ENCODE measurements at places on chromosomes 13 and 19.
A peak's percentile ranks its signal among the peaks of the same experiment; 100 is the strongest.

DNA sequence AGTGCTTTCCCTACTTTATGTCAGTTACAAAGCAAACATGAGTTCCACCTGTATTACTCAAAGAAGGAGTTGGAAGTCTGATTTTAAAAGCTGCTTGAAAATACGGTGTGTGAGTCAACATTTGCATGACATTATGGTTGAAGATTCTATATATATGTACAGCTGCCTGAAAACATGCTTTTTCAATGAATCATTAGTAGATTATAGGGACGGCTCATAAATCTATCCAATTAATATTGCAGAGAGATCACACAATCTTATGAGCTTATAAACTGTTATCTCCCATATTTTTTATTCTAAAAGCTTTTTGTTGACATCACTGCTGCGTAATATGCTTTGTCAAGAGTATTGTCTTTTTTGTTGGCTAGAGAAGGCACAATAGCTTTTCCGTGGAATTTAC, 873.8 kb downstream of the SLITRK6 start:
- no peaks in the 10 kb centered on the region for H3K4me1 ChIP-seq
- H3K27ac ChIP-seq: no peak overlapping the region
- H3K36me3 ChIP-seq: no peaks in the 10 kb centered on the region
- no peak overlapping the region for H3K4me3 ChIP-seq
- no peak for DNase-seq

GRCh38 chr13:23673354-23673753, 103.1 kb downstream of the TNFRSF19 start:
- H3K36me3 ChIP-seq: no peaks in the 10 kb centered on the region
- H3K4me1 ChIP-seq: no peaks in the 10 kb centered on the region
- peaks cover 8% of the 10 kb centered on the region for H3K27me3 ChIP-seq
- no peak for DNase-seq
- H3K4me3 ChIP-seq: no peak overlapping the region

- no peaks in the 10 kb centered on the region for H3K36me3 ChIP-seq
- no peak for DNase-seq
- H3K4me1 ChIP-seq: no peaks in the 10 kb centered on the region
- H3K4me3 ChIP-seq: no peak overlapping the region
- H3K27me3 ChIP-seq: no peaks in the 10 kb centered on the region
These were observed 872.0 kb upstream of the GPC6 start for GRCh38 chr13:92354583-92354982.

GRCh38 chr13:77225946-77226345, 100.9 kb downstream of the MYCBP2 start:
- no peak for DNase-seq
- H3K27me3 ChIP-seq: no peaks in the 10 kb centered on the region
- no peak overlapping the region for H3K4me3 ChIP-seq
- peaks cover 25% of the 10 kb centered on the region for H3K4me1 ChIP-seq
- H3K36me3 ChIP-seq: peaks cover 25% of the 10 kb centered on the region

DNA sequence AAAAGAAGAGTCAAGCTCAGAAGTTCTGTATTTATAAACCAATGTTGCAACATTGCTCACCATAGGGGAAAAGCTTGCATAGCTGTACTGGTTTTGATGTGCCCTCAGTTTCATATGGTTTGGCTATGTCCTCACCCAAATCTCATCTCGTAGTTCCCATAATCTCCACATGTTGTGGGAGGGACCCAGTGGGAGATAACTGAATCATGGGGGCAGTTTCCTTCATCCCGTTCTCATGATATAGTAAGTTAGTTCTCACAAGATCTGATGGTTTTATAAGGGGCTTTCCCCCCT, 73.9 kb downstream of the TNFRSF19 start:
- H3K36me3 ChIP-seq: no peaks in the 10 kb centered on the region
- H3K4me1 ChIP-seq: no peaks in the 10 kb centered on the region
- peaks cover 8% of the 10 kb centered on the region for H3K27me3 ChIP-seq
- H3K4me3 ChIP-seq: no peak overlapping the region
- DNase-seq: no peak

DNA sequence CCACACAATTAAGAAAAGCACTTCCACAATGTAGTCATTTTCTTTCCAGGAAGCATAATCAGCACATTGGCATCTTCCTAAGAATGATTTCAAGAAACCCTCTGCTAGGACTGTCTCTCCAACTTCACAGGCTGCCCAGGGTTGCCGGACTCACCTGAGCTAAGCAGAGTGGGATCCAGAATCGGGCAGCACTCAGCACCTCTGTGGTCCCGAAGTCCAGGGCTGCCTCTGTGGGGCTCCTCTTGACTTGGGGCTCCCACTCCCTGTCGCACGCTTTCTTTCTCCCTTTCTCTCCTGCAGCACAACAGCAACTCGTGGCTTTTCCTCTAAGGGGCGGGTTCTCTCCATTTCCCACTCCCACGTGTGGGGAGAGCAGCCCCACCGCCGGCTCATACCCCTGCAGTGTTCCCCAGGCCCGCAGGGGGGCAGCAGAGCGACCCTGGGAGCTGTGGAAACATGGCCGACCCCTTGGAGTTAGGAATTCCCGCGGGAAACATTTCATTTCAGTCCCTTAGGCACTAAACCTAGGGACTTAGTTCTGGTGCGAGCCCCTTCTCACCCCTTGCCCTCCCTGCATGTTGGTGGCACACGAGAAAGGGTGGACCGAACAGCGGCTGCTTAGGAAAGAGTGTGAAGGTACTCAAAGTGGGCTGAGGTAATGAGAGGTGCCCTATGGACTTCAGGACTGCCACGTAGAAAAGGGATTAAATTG, at the start of gene TMEM272:
Gene TMEM272, minus strand, starts transcription at position 316 of the 712 bp plus-strand sequence. CDS start 6,647 bp downstream, outside the sequence.
- peaks cover 2% of the 10 kb centered on the region for H3K27me3 ChIP-seq
- peaks cover 16% of the 10 kb centered on the region for H3K4me1 ChIP-seq
- no peaks in the 10 kb centered on the region for H3K36me3 ChIP-seq
- H3K27ac ChIP-seq: no peak within 1 kb of the TSS
- DNase-seq: peak; percentile 78
- H3K4me3 ChIP-seq: peak within 1 kb of the TSS; percentile 57

DNA sequence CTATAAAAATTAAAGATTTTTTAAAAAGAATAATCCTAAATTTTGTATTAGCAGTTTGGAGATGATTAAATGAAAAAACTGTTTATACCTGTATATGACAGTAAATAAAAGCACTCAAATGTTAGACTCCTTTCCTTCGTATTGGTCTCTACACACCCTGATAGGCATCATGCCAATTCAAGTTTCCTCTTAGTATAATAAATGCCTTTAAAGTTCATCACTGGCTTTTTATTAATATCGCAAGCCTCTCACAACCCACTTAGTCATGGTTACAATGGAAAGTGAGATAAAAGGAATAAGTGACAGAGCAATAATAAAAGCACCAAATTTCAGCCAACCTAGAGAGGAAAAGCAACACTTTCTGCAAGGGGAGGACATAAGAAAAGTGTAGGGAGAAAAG, 102.2 kb downstream of the PIBF1 start:
- H3K36me3 ChIP-seq: peaks cover 39% of the 10 kb centered on the region
- no peak overlapping the region for H3K4me3 ChIP-seq
- H3K27me3 ChIP-seq: no peaks in the 10 kb centered on the region
- H3K4me1 ChIP-seq: no peaks in the 10 kb centered on the region
- H3K27ac ChIP-seq: no peak overlapping the region

- H3K27ac ChIP-seq: peak overlapping the region; percentile 88
- DNase-seq: no peak
- peak overlapping the region; percentile 63 for H3K4me3 ChIP-seq
- no peaks in the 10 kb centered on the region for H3K36me3 ChIP-seq
- H3K4me1 ChIP-seq: peaks cover 52% of the 10 kb centered on the region
These were observed 47.1 kb upstream of the MAP3K10 start for GRCh38 chr19:40144151-40144550.

DNA sequence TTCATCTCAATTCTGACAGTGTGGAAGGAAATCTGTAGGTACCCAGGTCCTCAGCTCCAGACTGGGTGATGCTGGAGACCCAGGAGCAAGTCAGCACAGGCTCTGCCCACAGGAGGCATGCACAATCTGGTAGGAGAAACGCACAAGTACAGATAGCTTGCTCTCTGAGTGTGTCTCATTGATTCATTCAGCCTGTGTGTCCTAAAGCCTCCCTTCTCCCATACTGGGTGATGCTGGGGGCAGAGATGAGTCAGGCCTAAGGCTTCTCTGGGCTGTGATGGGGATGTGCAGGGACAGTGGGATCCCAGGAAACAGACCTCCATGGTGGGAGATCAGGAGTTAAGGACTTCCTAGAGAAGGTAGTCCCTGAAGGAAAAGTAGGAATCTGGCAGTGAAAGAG, 6.8 kb downstream of the ZNF526 start:
- peaks cover 16% of the 10 kb centered on the region for H3K4me1 ChIP-seq
- peaks cover 40% of the 10 kb centered on the region for H3K36me3 ChIP-seq
- H3K27me3 ChIP-seq: no peaks in the 10 kb centered on the region
- no peak overlapping the region for H3K27ac ChIP-seq
- H3K4me3 ChIP-seq: no peak overlapping the region
- DNase-seq: no peak

- H3K36me3 ChIP-seq: no peaks in the 10 kb centered on the region
- H3K27me3 ChIP-seq: peaks cover 1% of the 10 kb centered on the region
- no peaks in the 10 kb centered on the region for H3K4me1 ChIP-seq
These were observed 40.0 kb downstream of the MYO16 start for GRCh38 chr13:108669381-108669780.

GRCh38 chr19:57807541-57807940, 7.2 kb downstream of the ZNF552 start:
- peaks cover 52% of the 10 kb centered on the region for H3K36me3 ChIP-seq
- no peaks in the 10 kb centered on the region for H3K27me3 ChIP-seq
- H3K27ac ChIP-seq: no peak overlapping the region
- peaks cover 34% of the 10 kb centered on the region for H3K4me1 ChIP-seq
- no peak for DNase-seq
- H3K4me3 ChIP-seq: no peak overlapping the region

GRCh38 chr13:19152403-19152802, 29.2 kb downstream of the TUBA3C start:
- no peaks in the 10 kb centered on the region for H3K4me1 ChIP-seq
- H3K36me3 ChIP-seq: no peaks in the 10 kb centered on the region
- H3K4me3 ChIP-seq: no peak overlapping the region

GRCh38 chr13:97057176-97057575, 62.9 kb upstream of the OXGR1 start:
- H3K27me3 ChIP-seq: peaks cover 21% of the 10 kb centered on the region
- H3K36me3 ChIP-seq: no peaks in the 10 kb centered on the region
- H3K4me3 ChIP-seq: no peak overlapping the region

GRCh38 chr19:51916167-51916566, 11.1 kb upstream of the ZNF613 start:
- H3K4me1 ChIP-seq: no peaks in the 10 kb centered on the region
- no peak overlapping the region for H3K27ac ChIP-seq
- H3K36me3 ChIP-seq: peaks cover 41% of the 10 kb centered on the region
- DNase-seq: no peak

DNA sequence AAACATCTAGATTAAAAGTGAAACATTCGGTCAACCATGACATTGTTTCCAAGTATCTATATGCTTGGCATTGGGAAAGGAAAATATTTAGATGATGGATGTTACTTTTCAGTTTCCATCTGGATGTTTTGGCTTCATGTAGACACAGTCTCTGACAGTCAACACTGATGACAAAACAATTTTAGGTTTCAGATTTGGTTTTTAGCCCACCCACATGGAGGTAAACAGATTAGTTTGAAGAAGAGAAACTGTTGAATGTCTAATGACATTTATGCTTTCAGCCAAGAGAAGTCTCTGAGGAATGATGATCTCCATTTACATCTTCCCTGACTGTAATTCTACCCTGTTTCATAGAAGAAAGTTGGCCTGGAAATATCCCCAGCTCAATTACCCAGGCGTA, 379.1 kb downstream of the SLITRK6 start:
- DNase-seq: no peak
- H3K36me3 ChIP-seq: no peaks in the 10 kb centered on the region
- H3K27me3 ChIP-seq: no peaks in the 10 kb centered on the region

- H3K4me3 ChIP-seq: no peak overlapping the region
- H3K27me3 ChIP-seq: no peaks in the 10 kb centered on the region
- DNase-seq: no peak
- peaks cover 1% of the 10 kb centered on the region for H3K4me1 ChIP-seq
These were observed 24.2 kb downstream of the UHRF1 start for GRCh38 chr19:4933528-4933927.

DNA sequence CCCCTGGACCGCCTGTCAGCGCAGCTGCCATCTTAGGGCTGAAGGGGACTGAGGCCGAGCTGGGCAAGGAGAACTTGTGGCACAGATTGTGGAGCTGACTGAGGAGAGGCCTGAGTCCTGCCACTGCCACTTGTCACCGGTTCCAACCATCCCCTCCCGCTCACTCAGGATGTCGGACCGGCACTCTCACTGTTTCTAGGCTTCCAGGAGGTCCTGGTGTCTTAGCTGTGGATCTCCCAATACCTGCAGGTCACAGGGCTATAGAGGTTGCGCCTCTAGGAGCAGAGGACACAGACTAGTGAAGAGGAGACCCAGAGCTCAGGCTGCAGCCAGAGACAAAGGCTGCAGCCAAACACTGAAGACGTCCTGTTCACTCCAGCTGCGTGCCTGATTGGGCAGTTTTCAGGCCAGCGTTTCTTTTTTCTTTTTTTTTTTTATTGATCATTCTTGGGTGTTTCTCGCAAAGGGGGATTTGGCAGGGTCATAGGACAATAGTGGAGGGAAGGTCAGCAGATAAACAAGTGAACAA, 15.3 kb upstream of the ZNF486 start:
- H3K4me3 ChIP-seq: no peak overlapping the region
- H3K4me1 ChIP-seq: no peaks in the 10 kb centered on the region
- H3K27ac ChIP-seq: no peak overlapping the region
- no peaks in the 10 kb centered on the region for H3K27me3 ChIP-seq
- H3K36me3 ChIP-seq: peaks cover 2% of the 10 kb centered on the region

All from activated naive CD8-positive, alpha-beta T cell treated with anti-CD3 and anti-CD28 coated beads, Interleukin-2, amount 50 U/mL, for 24 hours (primary cell).